Mesothelial cell of epicardium (in vitro differentiated cells): ENCODE measurements at places on chromosomes 12 and 14.

DNA sequence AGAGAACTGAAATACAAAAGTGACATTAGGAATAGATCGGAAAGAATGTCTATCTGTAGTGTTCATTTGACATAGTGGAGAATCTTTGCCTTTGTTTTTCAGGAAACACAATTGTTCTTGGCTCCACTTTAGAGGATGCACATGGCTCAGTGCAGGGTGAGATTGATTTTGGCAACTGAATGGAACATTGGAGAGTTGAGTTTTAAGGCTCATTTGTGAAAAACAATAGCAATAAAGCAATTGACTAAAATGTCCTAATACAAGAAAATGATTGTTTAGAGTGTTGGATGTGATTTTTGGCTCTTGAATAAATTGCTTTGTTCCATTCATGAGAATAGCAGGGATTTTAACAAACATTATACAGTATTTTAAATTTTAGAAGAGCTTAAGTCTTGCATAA is 116.4 kb downstream of the SLC38A1 start:
- DNase-seq = no peak

GRCh38 chr12:50032515-50032853 is 7.2 kb upstream of the RACGAP1 start:
- no peak for DNase-seq

DNA sequence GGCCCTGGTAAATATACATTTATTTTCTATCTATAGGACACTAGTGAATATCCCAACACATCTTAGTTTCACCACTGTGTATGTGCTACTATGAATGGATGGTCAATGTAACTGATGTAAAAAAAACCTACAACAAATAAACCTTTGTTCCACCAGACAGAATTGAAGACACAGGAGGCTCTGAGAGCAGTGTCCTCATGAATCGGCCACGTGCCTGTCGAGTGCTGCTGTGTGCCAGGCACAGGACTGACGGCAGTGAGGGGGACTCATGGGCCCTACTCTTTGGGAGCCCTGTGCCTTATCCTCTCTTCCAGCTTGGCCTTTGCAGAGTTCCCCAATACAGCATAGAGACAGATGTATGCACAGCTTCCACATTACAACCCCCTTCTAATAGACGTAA is 18.2 kb downstream of the CINP start:
- DNase-seq = no peak

GRCh38 chr12:94980577-94980976 is 22.9 kb downstream of the NDUFA12 start:
- DNase-seq = no peak

GRCh38 chr12:95718006-95718431 is 72.5 kb downstream of the NTN4 start:
- DNase-seq = no peak

GRCh38 chr12:61452076-61452475 is 808.1 kb upstream of the USP15 start:
- no peak for DNase-seq

GRCh38 chr14:63267171-63267570 is 51.6 kb downstream of the GPHB5 start:
- DNase-seq = no peak

GRCh38 chr12:41067941-41068645 is 120.0 kb upstream of the PDZRN4 start:
- no peak for DNase-seq

GRCh38 chr12:66978802-66979201 is 290.4 kb upstream of the CAND1 start:
- no peak for DNase-seq

DNA sequence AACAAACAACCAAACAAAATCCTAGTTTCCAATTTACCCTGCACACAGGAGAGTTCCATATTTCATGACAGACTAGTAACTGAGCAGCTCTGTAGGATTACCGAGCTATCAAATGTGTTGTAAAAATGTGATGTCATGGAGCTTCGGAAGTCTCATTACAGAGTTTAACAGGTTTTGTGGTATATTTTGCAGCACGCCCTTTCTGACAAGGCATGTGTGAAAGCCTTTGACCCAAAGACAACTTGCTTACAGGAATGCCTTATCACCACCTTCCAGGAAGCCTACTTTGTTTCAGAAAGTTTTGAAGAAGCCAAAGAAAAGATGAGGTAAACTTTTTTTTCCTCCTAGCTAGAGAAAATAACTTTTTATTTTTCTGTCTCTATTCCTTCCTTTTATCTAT is 92.4 kb downstream of the TPH2 start:
- no peak for DNase-seq

DNA sequence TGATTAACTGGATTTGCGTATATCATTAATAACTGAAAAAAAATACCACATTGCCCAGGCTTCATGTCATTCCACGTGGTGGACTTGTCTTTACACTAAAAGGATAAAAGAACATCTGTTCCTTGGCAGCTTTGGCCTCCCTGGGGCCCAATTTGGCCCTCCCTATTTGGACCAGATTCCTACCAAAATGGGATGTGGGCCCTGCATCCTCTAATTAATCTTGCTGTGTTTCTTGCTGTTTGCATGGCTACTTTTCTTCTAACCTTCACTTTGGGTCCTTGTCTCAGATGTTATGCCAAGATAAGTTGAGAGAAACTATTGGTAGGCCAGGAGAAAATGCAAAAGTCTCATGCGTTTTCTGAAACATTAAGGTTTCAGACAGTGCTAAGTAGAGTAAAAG is 57.5 kb downstream of the PTHLH start:
- no peak for DNase-seq

DNA sequence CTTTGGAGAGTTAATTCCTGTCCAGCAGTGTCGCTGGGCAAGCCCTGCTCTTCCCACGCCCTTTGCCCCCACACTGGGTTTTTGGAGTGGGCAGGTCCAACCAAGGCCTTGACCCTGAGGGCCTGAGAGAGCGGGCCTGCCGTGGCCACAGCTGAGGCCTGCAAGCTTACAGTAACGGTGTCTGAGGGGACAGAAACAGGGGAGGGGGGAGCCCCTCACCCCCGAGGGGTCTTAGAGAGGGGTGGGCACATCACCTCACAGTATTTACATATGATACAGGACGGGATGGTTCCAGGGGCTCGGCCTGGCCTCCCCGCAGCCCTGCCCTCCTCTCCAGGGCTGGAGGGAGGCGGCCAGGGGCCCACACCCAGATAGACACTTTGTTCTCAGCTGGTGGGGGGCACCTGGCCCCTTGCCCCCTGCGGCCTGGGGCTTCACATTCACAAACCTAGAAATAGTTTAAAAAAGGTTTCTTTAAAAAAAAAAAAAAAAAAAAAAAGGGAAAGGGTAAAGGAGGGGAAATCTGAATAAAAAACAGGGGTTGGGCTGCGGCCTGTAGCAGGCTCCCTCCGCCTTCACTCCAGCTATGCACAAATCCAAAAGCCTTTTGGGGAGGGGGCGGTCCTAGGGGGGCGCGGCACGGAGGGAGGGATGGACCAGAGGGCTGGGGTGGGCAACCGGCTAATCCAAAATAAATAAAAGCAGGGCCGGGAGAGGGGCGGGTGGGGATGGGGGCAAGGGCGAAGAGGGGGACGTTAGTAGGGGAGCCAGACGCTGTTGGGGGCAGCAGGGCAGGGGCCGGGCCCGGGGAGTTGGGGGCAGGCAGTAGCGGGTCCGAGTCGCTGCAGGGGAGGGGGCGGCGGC is 14.8 kb upstream of the PLA2G1B start:
- DNase-seq = no peak

DNA sequence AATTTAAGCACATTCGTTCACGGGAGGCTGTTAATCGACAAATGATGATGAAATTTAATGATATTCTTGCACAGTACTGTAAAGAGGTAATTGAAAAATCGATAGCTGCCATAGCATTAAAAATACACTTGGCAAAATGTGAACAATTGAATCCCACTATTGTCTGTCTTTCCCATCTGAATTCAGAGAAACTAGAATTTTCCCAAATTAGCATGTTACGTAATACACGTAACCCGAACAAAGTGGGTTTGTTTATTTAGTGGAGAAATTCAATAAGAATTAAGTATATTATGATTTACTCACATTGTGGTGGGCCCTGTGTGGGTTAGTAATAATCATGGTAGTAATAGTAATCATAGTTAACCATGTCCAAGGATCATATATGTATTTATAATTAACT is 31.9 kb downstream of the DNAH10 start:
- no peak for DNase-seq

DNA sequence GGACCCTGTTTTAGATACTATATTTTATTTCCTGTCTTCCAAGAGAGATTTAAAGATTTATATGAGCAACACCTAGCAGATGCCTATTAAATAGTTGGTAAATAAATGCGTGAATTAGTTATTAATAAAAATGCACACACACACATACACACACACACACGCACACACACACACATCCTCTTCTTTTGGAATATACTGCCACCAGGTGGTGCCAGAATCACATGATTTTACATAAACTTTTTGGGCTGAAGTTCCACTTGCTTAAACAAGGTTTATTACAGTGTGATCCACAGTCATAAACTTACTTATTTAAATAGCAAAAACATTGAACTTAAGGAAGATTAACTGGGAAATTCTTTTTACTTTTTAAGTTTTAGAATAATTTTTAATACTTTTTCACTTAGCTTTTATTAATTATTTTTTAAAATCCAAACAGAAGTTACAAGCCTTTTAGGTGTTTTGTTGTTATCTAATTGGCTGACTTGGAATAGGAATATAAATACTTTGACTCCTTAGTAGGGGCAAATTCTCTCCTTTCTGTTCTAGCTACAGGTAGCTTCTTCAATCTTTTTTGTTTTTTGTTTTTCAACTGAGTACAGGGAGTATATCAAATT is 17.5 kb downstream of the RAD51B start:
- peak; percentile 49 for DNase-seq

- DNase-seq = peak; percentile 81
Observed at GRCh38 chr14:21476523-21476924, 235 bp downstream of the RAB2B start.

DNA sequence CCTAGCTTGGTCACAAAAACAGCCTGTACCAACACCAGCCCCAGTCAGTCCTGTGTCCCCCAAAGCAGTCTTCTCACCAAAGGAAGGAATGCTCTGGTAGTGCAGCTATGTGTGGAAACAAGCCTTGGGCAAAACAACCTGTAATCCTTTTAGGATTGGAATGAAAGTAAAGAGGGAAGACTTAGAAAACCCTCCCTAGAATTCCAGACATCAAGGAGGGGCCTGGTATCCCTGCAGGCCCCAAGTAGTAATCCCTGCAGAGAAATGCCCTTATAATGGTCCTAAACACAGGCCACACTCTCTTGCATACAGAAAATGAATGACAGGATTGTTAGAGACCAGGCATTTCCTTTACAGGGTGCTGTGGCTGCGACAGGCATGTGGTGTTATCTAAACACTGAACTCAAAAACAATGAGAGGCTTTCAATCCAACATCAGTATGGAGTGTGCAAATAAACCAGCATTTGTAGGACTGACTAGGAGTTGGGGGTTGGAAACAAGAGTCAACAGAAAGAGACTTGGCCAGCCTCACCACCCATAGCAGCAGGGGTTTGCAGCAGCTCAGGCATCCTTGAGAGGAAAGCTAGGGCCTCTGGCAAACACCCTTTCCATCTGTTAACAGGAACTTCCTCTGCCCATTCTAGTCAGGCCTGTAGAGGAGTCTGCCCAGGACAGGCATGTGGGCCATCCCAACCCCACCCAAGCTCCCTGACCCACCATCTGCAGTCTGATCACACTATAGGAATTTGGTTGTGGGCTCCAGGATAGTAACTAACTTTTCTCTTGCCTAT is 59.1 kb downstream of the DCAF5 start:
- DNase-seq = no peak

DNA sequence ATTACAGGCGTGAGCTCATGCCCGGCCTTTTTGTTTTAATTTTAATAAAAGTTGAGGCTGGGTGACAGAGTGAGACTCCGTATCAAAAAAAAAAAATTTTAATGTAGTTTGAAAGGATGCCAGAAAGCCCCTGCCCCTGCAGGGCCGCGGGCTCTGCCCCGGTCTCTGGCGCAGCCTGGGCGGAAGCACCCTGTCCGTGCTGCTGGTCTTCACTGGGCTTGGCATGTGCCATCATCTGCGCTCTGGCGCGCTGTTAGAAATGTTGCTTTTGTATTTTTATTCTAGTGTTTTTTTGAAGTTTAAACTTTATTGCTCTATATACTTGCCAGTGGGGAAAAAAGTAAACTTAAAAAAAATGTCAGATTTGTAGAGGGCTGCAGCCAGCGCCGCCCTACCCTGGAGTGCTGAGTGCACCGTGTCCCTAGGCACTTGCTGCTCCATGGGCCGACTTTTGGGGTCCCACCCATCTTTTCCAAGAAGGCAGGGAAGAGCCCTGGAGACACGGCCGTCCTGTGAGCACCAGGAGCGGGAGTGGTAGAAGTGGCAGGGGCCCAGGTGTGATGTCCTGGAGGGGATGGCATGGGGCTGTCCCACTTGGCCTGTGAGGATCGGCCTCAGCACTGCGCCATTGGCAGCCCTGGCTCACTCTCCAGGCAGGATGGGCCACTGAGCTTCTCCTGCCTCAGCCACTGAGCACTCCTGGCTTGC is 4.0 kb downstream of the MTA1 start:
- DNase-seq = no peak

DNA sequence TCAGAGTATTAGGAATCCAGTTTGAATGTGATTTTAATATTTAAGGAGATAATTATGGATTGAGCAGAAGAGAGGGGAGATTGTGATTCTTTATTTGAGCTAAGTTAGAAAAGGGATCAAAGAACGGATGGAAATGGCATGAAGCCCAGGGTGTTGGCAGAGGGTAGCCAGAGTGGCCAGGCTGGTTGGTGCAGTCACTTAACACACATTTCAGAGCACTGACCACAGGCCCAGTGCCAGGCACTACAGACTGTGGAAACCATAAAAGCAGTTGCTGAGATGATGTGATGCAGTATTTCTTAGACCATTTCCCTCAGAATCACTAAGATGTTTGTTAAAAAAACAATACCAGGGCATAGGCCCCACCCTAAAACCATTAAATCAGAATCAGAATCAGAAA is 167.7 kb upstream of the AMIGO2 start:
- no peak for DNase-seq

GRCh38 chr12:131621701-131622421 is 89.0 kb upstream of the SFSWAP start:
- DNase-seq = no peak

- DNase-seq = no peak
Observed at GRCh38 chr12:29731591-29731990, 52.2 kb downstream of the TMTC1 start.

- DNase-seq = no peak
Observed at GRCh38 chr14:76919431-76920330, 93.5 kb downstream of the LRRC74A start.

DNA sequence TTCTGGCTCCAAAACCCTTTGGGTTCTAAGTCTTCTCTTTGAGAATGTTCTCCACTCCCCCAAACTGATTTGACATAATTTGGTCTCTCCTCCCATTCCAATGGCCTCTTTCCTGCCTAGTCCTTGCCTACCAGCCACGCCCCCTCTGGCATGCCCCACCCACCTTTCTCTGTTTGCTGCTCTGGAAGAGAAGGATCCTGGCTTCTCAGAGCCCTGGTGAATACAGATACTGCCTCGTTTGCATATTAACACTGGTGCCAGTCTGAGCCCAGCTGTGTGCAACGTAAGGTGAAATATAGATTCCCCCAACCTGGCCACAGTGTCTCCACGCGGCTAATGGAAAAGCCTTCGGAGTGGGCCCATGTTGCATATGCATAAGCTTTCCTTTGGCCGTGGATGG is 79.7 kb downstream of the PAPOLA start:
- no peak for DNase-seq
